ENCODE measurements at places on chromosomes 7 and 10.

- no peak for DNase-seq
Observed at GRCh38 chr10:6969659-6970058, 389.6 kb upstream of the PRKCQ start.

DNA sequence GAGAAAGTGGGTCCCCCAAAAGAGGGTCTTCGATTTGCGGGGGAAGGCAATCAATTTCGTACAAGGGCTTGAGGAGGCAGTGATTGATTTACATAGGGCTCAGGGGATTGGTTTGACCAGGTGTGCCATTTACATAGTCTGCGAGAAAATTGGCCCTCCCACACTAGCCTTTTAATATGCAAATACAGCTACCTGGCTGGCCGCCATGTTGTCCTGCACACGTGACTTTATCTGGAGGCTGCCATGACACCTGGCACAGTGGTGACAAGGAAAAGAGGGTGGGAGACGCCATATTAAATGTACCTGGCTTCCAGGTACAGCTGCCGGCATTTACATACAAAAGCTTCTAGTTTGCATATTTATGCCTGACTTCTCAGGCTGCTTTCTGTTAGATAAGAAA is 1577.2 kb upstream of the LRRTM3 start:
- DNase-seq, result no peak

GRCh38 chr10:130835068-130835467 is 476.5 kb downstream of the TCERG1L start:
- DNase-seq, result no peak

- no peak for DNase-seq
Observed at GRCh38 chr10:115125505-115125904, 32.3 kb downstream of the ATRNL1 start.

DNA sequence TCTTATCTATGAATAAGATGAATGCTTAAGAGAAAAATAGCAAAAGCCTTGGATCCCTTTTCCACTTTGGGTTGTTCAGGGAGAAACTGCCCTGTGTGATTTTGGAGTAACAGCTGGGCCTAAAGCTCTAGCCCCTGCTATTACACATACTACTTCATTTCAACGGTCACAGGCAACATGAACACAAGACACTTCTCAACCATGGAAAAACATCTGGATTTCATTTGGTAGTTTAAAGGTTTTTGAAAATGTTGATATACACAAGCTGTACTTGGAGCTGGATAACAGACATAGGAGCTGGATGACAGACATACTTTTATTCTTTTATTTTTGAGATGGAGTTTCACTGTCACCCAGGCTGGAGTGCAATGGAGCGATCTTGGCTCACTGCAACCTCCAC is 2.7 kb upstream of the CHUK start:
- DNase-seq, result no peak

- DNase-seq, result peak; percentile 24
Observed at GRCh38 chr10:74922921-74923320, 96.5 kb downstream of the KAT6B start.

- no peak for DNase-seq
Observed at GRCh38 chr10:17113346-17113745, 16.3 kb downstream of the CUBN start.

- DNase-seq, result peak; percentile 13
Observed at GRCh38 chr7:73891178-73891885, 30.4 kb downstream of the TMEM270 start.

- DNase-seq, result no peak
Observed at GRCh38 chr10:44913350-44914081, 2.4 kb downstream of the TMEM72 start.

GRCh38 chr10:77687621-77688020 is 50.0 kb upstream of the KCNMA1 start:
- no peak for DNase-seq

DNA sequence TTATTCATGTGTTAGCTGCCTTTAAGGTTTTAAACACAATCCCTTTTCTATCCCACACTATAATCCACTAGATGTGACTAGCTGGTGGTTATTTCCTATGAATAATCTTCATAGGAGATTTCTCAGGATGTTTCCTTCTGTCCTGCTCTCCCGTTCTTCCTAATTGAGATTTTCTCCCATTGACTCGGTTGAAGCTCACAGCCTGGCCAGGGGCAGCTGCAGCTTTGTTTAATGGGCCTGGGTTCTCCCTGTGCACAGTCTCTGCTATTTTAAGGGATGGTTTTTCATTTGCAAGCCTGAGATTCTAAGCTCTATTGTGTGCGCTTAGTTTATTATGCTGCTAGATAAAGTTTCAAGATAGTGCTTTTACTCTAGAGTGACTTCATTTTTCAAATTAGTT is 283.4 kb upstream of the AOAH start:
- no peak for DNase-seq

DNA sequence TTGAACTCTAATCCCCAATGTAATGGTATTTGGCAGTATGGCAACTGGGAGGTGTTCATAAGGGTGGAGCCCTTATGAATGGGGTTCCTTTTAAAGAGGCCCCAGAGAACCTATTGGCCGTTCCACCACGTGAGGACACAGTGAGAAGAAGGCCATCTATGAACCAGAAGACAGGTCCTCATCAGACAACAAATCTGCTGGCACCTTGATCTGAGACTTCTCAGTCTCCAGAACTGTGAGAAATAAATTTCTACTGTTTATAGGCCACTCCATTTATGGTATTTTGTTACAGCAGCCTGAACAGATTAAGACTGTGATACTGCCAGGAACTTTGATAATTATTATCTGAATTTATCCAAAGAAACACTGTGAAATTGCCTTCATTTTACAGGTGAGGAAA is 132.3 kb downstream of the GLI3 start:
- DNase-seq, result no peak

DNA sequence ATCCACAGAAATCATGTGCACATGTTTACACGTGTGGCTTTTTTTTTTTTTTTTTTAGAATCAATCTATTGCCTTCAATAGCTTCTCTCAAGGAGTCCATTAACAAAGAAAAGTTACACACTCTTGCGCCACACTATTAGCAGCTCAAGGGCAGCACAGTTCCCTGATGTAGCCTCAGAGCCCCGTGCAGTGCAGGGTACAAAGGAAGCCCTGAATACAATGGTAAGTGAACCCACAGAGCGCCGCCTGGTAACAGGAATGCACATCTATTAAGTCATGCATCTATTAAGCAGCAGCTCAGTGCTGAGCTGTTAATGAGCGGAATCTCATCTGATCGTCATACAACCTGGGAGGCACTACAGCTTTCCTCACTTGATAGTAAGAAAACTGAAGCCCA is 113.7 kb upstream of the PDLIM1 start:
- DNase-seq, result no peak

DNA sequence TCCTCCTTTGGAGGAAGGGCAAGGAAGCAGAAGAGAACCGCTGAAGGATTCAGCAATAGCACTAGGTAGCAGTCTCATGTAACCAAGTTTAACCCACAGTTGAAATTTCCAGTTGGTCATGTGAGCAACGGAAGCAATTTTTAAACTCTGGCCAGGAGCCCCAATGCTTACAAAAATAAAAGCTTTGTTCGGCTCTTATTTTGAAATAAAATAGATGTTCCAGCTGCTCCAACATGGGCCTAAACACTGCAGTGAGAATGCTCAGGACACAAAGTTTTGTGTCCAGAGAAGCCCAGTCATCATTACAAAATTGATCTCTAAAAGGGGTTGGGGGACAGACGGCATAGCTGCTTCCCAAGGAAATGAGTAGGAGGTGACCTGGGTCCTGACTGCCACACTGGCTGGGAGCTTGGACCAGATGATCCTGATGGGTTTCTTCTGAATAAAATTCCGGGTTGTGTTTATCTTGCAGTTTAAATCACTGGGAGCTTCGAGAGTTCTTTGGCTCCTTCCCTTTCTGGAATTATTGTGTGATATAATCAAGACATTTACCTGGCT is 452 bp upstream of the TMEM140 start:
- peak; percentile 28 for DNase-seq

DNA sequence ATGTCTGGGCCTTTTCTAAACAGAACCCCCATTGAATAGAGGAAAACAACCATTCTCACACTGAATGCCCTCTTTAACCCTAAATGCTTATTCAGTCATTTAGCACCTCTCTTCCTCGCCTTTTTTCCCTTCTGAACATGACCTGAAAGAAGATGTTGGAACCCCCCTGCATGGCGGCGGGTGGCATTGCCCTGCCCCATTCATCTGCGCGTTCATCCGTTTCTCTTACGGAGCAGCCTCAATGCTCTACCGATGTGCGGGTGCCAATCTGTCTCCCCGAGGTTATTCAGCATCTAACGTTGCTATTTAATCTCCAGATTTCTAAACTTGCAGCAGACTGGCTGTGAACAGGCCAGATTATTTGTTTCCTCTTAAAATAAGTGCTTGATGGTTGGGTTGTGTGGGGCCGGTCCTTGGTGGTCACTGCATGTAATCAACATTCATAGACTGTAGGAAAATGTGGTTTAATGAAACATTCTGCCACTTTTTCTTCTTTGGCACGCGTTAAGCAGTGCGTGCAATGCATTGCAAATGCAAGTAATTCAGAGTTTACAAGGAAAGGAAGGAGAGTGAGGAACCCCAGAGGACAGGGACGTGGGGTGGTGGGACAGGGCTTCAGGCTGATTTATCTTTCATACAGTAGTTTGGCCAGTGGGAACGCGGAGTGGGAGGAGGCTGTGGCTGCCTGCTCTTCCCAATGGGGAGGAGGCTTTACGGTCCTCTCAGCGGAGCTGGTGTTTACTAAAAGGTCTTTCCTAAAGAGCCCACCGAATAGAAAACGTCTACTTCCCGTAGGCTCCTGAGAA is 286.7 kb downstream of the DPP6 start:
- DNase-seq, result no peak

DNA sequence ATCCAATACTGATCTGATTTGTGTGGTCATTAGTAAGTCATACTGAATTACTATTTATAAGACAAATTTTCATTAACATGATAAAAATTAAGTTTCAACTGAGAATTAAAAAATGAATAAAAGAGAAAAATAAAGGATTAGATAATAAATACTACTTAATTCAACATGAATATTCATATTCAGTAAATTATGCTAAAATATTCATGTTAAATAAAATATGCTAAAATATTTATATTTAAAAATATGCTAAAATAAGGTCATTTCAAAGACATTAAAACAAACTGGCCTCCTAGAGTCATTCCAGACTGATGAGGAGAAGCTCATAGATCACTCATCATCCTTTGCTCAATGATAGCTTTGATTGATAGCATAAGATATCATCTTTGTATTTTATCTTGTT is 16.7 kb upstream of the TMEM106B start:
- no peak for DNase-seq

GRCh38 chr10:122188706-122189105 is 82.4 kb upstream of the BTBD16 start:
- no peak for DNase-seq

- no peak for DNase-seq
Observed at GRCh38 chr10:105145711-105146110, 504.6 kb downstream of the SORCS3 start.

GRCh38 chr10:58543141-58543540 is 30.5 kb downstream of the BICC1 start:
- no peak for DNase-seq

- DNase-seq, result no peak
Observed at GRCh38 chr7:90176195-90176594, 21.9 kb downstream of the STEAP1 start.

- no peak for DNase-seq
Observed at GRCh38 chr7:154451480-154452457, 399.6 kb downstream of the DPP6 start.

GRCh38 chr10:118729641-118730258 is 25.0 kb downstream of the CACUL1 start:
- DNase-seq, result no peak

- DNase-seq, result no peak
Observed at GRCh38 chr10:26445411-26446031, 7.4 kb downstream of the APBB1IP start.

DNA sequence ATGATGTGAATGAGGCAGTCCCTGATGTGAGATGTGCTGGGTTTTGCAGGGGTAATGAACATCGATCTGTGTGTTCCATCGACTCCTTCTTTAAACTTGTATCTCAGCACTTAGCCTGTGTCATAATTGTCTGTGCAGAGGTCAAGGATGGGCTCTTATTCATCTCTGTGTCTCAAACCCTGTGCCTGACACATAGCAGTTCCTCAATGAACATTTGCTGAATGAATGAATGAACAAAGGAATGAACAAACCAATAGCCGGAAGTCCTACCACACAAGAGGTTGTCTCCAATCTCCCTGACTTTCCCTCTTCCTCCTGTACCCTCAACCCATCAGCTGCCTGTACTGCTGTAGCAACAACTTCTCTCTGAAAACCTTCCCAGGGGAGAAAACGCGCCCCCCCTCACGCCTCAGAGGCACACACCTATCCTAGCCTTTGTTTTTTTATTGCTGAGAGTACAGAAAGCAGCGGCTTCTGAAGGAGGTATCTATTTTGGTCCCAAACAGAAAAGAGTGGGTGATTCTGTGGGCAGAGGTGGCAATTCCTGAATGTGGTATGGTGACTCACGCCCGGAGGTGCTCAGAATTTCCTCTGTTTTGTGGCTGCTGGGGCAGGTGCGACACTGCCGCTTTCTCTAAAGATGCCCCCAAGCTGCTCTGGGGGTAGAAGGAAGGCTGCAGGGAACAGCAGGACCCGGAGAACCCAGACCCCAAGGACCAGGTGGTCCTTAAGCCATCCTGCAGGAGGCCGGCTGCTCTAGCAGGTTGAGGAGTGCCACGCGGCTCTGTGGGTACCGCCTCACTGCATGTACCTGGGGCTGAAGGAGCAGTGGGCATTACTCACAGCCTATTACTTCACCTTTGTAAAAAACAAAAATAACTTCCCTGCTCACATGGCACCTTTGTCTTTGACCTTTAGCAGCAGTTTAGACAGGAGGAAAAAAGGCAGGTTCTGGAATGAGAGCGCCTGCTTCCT is 9.6 kb downstream of the IL2RA start:
- DNase-seq, result no peak

- DNase-seq, result no peak
Observed at GRCh38 chr7:134684165-134684564, 37.5 kb downstream of the BPGM start.

- no peak for DNase-seq
Observed at GRCh38 chr10:19451356-19451755, 364.9 kb upstream of the PLXDC2 start.

DNA sequence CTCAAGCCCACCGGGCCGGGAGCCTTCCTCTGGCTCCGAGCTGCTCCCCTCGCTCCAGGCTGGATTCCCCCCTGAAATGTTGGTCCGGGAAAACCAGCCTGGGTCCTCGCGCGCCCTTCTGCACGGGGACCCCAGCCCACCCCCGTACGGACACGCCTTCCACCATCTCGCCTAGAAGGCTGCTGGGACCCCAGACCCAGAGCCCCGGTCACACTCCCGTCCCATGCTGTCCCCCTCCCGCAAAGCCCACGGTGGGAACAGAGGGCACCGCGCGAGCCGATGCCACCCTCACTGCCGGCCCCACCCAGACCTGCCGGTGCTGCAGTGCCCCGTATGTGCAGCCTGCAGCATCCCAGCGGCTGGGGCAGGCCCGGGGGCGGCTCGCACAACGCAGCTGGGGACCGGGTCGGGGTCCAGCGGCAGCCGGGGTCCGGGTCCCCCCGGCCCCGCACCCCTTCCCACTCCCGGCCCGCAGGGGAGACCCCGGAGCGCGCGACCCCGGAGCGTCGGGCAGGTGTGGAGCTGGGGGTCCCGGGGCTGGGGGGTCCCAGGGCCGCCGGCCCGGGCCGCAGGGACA is 871 bp downstream of the SPOCK2 start:
- no peak for DNase-seq

Measured in astrocyte of the spinal cord (primary cell).